ENCODE measurements at places on chromosomes 16 and 17. TPM values are rescaled to one million over a fixed set of nuclear protein-coding genes. Genes with fewer than 3 reads are reported as not detected.

Gene IRF8
- total RNA-seq: 7.2 TPM

Gene RTN4RL1
- total RNA-seq: 1.4 TPM

Gene GAS7
- 25.9 TPM for total RNA-seq

Gene KRTAP4-1
- total RNA-seq: not detected

Gene C17orf113
- total RNA-seq: 1.9 TPM

GRCh38 chr16:10641953-10642949, 52.5 kb downstream of the TEKT5 start:
- peak overlapping the region; percentile 1 for H3K27ac ChIP-seq
- H3K4me3 ChIP-seq: no peak overlapping the region
- peaks cover 13% of the 10 kb centered on the region for H3K4me1 ChIP-seq
- H3K27me3 ChIP-seq: no peaks in the 10 kb centered on the region

GRCh38 chr16:12146966-12147365, 170.4 kb downstream of the SNX29 start:
- H3K4me1 ChIP-seq: no peaks in the 10 kb centered on the region
- no peaks in the 10 kb centered on the region for H3K27me3 ChIP-seq
- H3K27ac ChIP-seq: no peak overlapping the region

DNA sequence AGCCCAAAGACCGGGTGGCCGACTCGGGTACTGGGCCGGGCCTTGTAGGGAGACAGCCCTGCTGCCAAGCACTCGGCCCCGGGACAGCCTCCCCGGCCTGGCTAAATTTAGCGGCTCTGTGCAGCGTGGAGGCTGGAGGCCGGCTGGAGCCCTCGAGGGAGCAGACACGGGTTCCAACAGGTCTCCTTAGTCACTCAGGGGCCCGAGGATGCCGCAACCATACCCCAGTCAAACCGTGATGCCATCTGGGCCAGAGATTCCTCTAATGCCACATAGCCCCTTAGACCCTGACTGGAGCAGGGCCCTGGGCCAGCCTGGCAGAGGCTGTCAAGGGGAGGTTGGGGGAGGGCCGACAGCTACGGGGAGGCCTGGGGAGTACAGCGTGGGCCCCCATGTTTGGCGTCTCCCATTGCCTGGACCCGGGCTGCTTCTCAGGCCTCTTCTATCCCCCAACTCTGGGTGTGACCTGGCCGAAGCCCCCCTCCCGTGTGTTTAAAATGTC, 2.9 kb upstream of the P2RX1 start:
- no peak for DNase-seq
- H3K27me3 ChIP-seq: no peaks in the 10 kb centered on the region

DNA sequence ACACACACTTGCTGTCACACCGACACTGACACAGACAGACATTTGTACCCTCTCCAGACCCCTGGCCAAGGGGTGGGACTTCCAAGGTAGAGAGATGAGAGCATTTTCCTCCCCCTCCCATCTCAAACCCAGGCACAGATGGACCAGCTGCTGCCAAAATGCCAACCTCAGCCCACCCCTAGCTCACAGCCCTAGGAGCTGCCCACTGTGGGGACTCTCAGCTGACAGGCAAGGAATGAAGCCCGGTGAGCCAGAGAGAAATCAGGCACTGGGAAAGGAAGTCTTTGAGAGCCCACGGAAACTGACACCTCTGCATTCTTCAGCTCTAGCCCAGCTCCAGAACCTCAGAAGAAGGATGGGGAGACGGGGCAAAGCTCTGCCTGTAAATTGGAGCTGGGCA, 2.8 kb downstream of the ETV4 start:
- H3K27me3 ChIP-seq: peaks cover 26% of the 10 kb centered on the region
- peaks cover 15% of the 10 kb centered on the region for H3K4me1 ChIP-seq
- H3K36me3 ChIP-seq: no peaks in the 10 kb centered on the region
- DNase-seq: no peak

DNA sequence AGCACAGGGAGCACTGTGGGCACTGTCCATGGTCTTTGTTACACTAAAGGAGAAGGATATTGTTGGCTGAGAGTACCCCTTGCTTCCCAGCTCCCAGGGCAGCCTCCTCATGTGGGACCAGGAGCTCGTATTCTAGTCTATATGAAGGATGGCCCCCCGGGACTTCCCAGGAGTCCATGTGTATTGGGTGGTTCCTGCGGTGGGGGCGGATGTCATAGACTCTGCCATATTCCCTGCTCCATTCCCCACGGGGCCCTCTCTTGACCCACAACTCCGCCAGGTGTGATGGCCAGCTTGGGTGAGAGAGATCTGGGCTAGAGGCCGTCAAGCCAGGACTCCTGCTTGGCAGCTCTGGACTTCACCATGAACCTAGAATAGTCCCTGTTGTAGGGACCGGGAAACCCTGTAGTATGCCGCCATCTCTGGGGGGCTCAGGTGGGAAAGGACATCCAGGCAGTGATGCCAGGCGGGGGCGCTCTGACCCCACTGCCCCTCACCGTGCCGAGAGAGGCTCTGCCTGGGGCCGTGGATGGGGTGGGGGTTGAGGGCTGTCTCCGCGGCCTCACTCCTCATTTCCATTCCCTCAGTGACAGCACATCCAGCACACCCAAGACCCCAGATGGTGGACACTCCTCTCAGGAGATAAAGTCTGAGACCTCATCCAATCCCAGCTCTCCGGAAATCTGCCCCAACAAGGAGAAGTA, 37.8 kb downstream of the OR1D5 start:
- H3K27me3 ChIP-seq: no peaks in the 10 kb centered on the region
- no peak overlapping the region for H3K27ac ChIP-seq
- DNase-seq: no peak
- H3K4me3 ChIP-seq: no peak overlapping the region

All from hepatocyte (in vitro differentiated cells).